Lower lobe of right lung (tissue), 2 donors: ENCODE measurements at places on chromosomes 1 and 21.

- no peak for DNase-seq
Observed at GRCh38 chr21:42594616-42595282, 58.7 kb upstream of the PDE9A start.

GRCh38 chr1:200128944-200129879, 101.7 kb downstream of the NR5A2 start:
- no peak for DNase-seq

- DNase-seq, result no peak
Observed at GRCh38 chr1:36126797-36127500, 1.9 kb upstream of the COL8A2 start.

- no peak for DNase-seq
Observed at GRCh38 chr1:209645574-209646452, 6.4 kb downstream of the LAMB3 start.
